Aorta (tissue), 5 donors: ENCODE measurements at places on chromosomes 1 and 21.

DNA sequence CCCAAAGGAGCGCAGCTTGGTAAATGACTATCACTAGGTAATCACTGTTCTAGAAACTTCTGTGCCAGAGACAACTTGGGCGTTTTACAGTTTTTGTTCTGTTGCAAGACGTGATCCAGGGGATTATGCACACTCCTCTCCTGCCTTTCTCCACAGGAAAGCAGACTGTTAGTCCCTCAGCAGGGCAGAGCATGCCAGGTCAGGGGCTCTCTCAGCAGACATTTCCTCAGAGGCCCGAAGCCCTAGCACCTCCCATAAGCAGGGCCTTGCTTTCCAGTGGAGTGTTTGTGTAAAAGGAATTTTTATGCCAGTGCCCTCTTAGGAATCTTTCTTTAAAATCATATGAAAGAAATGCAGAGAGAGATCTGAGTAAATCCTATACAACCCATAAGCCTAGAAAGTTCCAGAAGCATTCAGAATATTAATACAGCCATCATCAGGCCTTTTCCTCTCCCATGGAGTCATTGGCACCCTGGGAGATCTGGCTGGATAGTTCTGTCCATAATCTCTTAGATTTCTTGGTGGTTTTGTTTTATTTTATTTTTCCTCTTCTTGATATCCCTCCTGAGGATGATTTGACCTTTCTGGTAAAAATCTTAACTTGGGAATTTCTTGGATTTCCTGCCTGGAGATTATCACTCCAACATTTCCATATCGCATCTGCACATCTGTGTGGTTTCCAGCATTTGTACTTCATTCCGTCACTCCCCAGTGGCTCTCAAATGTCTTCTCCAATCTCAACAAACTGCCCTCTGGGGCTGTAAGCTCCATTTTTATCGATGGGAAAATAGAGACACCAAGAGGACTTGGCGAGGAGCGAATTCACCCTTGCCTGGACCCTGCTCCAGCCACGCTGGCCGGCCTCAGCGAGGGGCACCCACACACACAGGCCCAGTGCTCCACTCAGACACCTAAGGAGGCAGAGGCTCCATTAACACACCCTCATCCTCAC is 116.1 kb downstream of the PSMG1 start:
- H3K4me1 ChIP-seq, result peaks cover 3% of the 10 kb centered on the region
- H3K4me3 ChIP-seq, result no peak overlapping the region
- DNase-seq, result no peak
- peak overlapping the region; percentile 18 for H3K27ac ChIP-seq
- H3K27me3 ChIP-seq, result no peaks in the 10 kb centered on the region

- DNase-seq, result no peak
- H3K27ac ChIP-seq, result no peak overlapping the region
- no peaks in the 10 kb centered on the region for H3K36me3 ChIP-seq
- H3K4me1 ChIP-seq, result no peaks in the 10 kb centered on the region
- no peaks in the 10 kb centered on the region for H3K27me3 ChIP-seq
Measured at GRCh38 chr1:94729267-94729666, 90.9 kb upstream of the SLC44A3 start.

- H3K4me3 ChIP-seq, result no peak overlapping the region
- no peaks in the 10 kb centered on the region for H3K27me3 ChIP-seq
- no peak for DNase-seq
- H3K36me3 ChIP-seq, result no peaks in the 10 kb centered on the region
- no peaks in the 10 kb centered on the region for H3K4me1 ChIP-seq
Measured at GRCh38 chr21:43890042-43890441, 25.0 kb downstream of the AGPAT3 start.

DNA sequence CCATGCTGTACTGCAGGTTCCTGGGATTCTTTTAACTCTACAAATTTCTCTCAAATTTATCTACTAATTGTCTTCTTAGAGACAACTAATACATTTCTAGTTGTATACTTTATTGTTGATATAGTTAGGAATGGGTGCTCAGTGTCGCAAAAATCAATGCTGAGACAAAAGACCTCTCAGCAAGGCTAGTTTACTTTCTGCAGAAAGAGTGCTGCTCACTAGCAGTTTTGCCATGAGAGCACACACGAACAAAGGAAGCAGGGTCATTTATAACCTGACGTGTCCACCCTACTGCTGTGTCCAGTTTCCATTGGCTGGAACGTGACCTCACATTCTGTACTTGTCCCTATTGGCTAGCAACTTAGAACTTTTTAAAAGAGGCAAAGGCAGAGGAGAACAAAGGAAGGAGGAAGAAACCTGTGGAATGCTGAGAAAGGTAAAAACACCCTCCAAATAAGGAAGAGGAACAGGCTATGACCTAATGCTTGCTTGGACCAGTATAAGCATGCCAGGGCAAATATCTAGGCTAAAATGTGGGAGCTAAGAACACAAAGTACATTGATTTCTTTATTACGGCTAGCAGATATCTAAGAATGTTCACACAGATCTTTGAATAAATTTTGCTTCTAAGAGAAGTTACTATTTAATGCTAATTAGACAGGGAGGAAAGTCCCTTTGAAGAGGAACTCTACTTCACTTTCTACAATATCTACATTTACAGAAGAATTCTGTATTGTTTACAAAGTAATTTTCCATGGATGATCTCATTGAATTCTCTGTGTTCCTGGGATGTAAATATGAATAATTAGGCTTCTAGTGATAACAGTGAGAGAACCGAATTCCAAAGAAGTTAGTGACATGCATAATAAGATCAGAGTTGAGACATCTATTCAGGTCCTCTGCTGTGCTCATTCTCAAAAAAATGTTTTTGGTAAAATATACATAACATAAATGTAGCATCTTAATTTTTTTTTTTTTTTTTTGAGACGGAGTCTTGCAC is 86.0 kb upstream of the MAP10 start:
- no peaks in the 10 kb centered on the region for H3K4me1 ChIP-seq
- no peaks in the 10 kb centered on the region for H3K27me3 ChIP-seq
- H3K36me3 ChIP-seq, result no peaks in the 10 kb centered on the region
- DNase-seq, result no peak
- no peak overlapping the region for H3K4me3 ChIP-seq

DNA sequence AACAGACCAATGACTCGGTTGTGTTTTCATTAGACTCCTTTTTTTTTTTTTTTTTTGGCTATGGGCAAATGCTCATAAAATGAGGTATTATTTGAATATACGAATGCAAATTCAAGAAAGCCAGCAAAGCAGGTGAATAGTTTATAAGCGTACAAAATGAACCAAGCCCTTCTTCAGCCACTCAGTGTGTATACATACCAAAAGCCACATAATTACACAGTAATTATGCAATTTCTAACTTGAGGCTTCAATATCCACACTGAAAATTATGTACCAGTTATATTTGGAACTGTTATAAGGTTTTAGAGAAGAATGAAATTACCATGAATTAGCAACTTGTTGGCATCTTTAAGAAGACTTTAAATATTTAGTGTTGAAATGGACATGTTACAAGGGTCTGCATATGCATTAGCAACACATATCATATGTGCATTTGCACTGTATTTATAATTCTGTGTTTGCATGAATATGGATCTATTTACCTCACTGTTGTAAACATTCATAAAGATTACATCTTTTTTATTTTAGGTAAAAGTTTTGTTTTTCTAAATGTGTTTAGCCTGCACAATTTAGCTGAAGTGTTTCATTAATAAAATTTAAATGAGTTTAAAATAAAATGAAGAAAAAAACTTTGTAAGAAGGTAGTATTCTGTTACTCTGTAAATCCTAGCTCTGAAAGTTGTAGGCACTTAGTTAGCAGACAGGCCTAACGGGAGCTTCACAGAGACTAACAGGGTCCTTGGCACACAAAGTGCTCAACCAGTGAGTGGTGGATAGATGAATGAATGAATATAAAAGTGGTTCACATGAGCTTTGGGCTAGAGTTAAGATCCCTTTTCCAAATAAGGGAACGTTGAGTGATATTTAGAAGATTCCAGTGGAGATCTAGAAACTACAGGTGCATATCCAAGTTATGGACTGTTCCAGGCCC is 241.0 kb upstream of the NFIA start:
- no peak overlapping the region for H3K4me3 ChIP-seq
- DNase-seq, result no peak
- H3K27ac ChIP-seq, result no peak overlapping the region
- no peaks in the 10 kb centered on the region for H3K36me3 ChIP-seq
- no peaks in the 10 kb centered on the region for H3K4me1 ChIP-seq

DNA sequence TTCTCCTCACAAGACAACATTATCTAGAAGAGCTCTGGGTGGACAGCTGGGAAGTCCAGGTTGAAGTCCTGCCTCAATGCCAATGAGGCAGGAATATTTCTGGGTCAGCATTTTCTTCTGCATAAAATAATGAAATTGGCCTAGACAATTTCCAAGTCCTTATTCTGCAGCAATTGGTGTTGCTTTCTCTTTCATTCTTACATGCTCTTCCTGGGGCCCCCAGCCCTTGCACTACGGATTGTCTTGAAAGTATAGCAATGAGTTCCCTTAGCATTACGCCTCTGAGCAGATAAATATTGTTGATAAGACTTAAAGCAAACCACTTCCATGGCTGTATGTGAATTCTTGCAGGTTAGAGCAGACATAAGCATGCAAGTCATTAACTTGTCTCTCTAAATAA is 188.5 kb downstream of the TGFBR3 start:
- DNase-seq, result no peak
- no peak overlapping the region for H3K27ac ChIP-seq
- peaks cover 5% of the 10 kb centered on the region for H3K4me1 ChIP-seq
- no peaks in the 10 kb centered on the region for H3K27me3 ChIP-seq
- no peak overlapping the region for H3K4me3 ChIP-seq
- peaks cover 2% of the 10 kb centered on the region for H3K36me3 ChIP-seq

DNA sequence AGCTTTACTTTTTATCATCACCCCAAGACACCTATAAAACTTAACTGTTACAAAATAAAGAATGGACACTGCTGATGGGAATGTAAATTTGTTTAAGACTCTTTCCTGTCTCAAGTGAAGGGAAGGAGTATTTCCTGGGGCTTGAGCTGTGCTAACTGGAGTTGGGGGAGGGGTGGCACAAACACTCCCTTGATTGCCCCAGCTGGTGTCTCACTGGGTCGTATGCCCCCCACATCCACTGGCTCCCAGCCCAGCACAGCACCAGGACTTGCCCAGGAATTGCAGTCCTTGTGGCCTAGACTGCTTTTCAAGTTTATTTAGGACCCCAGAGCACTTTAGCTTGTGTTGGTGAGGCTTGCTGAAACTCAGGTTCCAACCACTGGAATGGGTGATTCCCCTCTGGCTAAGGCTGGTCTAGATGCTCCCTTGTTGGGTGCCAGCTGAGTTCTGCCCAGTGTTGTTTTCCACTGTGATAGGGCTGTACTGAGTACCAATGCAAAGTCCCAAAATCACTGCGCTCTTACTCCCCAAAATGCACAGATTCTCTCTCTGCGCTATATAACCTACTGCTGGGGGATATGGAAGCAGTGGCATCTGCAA is 49.1 kb upstream of the DR1 start:
- no peak for DNase-seq
- H3K4me1 ChIP-seq, result no peaks in the 10 kb centered on the region
- no peaks in the 10 kb centered on the region for H3K36me3 ChIP-seq

DNA sequence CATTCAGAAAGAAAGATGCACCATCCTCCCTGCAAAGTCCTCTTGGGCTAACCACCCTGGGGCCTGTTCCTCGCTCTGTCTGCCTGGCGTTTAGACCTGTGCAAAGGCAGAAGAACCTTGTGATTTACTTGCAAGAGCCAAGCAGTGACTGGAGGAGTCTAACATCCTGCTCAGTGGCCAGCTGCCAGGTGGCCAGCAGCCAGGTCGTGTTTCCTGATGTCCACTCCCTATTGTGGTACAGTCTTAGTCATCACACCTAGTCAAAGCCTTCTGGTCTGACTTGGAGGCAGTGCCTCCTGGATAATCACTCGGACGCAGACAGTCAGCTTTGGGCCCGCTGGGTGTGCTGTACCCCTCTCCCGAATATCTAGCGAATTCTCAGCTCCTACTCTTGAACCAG is 118.1 kb downstream of the PGBD5 start:
- no peaks in the 10 kb centered on the region for H3K36me3 ChIP-seq
- DNase-seq, result peak; percentile 89
- no peak overlapping the region for H3K27ac ChIP-seq
- H3K4me1 ChIP-seq, result peaks cover 2% of the 10 kb centered on the region
- H3K4me3 ChIP-seq, result no peak overlapping the region

DNA sequence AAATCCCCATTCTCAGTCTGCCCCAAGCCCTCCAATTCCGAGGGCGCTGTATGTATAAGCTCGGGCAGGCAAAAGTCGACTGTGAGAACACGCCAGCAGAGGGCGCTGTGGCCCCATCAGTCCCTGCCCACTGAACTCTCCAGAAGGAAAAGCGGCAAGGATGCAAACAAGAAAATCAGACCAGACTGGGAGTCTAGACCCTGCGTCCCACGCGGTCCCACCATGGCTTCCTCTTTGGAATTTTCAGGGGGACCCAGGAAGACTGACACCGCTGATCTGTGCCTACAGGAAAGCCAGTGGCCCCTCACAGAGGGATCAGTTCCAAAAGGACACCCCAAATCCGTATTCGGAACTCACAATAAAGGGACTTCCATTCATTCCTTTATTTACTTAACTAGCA is 19.5 kb downstream of the TEX35 start:
- no peaks in the 10 kb centered on the region for H3K4me1 ChIP-seq
- no peaks in the 10 kb centered on the region for H3K36me3 ChIP-seq
- no peaks in the 10 kb centered on the region for H3K27me3 ChIP-seq
- DNase-seq, result peak; percentile 82
- H3K27ac ChIP-seq, result no peak overlapping the region
- H3K4me3 ChIP-seq, result no peak overlapping the region

GRCh38 chr1:65469126-65469888 is 48.8 kb downstream of the LEPR start:
- no peaks in the 10 kb centered on the region for H3K36me3 ChIP-seq
- no peak overlapping the region for H3K27ac ChIP-seq
- no peak overlapping the region for H3K4me3 ChIP-seq
- no peaks in the 10 kb centered on the region for H3K27me3 ChIP-seq
- DNase-seq, result no peak

- H3K36me3 ChIP-seq, result no peaks in the 10 kb centered on the region
- H3K27me3 ChIP-seq, result no peaks in the 10 kb centered on the region
- no peak overlapping the region for H3K4me3 ChIP-seq
- H3K4me1 ChIP-seq, result no peaks in the 10 kb centered on the region
- DNase-seq, result no peak
- no peak overlapping the region for H3K27ac ChIP-seq
Measured at GRCh38 chr1:117631359-117632160, 25.7 kb downstream of the TENT5C start.

DNA sequence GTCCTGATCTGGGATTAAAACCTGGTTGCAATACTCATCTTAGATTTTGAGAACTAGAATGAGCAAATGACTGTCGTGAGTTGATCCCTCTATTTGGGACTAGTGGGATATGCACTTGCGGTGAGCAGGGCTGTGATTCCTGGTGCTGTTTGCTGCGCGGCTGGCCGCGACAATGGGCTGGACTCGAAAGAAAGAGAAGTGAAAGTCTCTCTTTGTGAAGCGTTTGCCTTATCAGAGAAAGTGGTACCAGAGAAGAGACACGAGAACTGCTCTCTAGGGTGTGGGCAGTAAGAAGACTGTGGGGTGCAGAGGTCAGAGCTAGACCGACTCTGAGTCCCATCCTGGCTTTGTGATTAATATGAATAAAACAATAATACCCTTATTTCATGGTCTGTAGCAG is 8.6 kb downstream of the ST6GALNAC3 start:
- no peak overlapping the region for H3K4me3 ChIP-seq
- H3K4me1 ChIP-seq, result peaks cover 3% of the 10 kb centered on the region
- no peak for DNase-seq

- no peaks in the 10 kb centered on the region for H3K36me3 ChIP-seq
- H3K27ac ChIP-seq, result no peak overlapping the region
- no peak overlapping the region for H3K4me3 ChIP-seq
- no peaks in the 10 kb centered on the region for H3K4me1 ChIP-seq
- no peaks in the 10 kb centered on the region for H3K27me3 ChIP-seq
Measured at GRCh38 chr21:38277501-38278131, 20.8 kb downstream of the KCNJ15 start.
